ENCODE measurements at places on chromosomes 11 and 22. TPM values are rescaled to one million over a fixed set of nuclear protein-coding genes. Genes with fewer than 3 reads are reported as not detected.

GRCh38 chr11:84430661-84431060, 1144.5 kb upstream of the CCDC90B start:
- DNase-seq = no peak

DNA sequence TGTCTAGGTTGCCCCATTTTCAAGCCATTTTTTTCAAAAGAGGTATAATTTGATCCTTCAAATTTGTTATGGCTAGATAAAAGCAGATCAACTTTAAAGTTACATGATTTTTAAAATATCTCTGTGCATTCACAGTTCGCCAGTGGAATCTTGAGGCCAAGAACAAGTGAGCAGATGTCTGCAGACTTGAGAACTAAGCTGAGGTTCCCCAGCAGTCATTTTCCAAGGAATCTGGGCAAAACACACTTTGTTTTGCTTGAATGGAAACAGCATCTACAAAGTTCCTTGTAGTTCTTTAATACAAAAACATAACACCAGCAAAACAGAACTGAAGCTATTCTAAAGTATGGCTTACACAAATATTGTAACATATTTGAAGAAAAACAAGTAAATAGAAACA, 7.7 kb downstream of the MPPED2 start:
- DNase-seq = no peak

- DNase-seq = no peak
Measured at GRCh38 chr11:94762208-94762607, 5.9 kb upstream of the AMOTL1 start.

The FOLR2 gene
- not detected for total RNA-seq

- no peak for DNase-seq
Measured at GRCh38 chr11:15884777-15885540, 471.4 kb downstream of the SOX6 start.

DNA sequence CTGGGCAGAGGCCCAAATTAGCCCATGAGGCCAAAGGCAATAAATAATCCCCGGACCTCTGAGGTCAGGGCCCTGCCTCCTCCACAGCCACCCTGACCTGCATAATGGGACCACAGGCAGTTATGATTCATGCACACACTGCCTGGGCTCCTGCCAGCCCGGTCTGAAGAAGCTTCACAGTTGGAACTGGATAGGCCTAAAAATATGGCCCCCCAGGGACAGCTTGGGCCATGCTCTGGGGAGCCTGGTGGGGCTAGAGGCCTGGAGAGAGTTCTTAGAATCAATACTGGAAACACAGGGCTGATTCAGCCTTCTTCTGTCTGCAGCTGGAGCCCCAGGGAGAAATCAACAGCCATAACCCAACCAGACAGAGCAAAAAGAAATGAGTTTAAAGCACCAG, 112.8 kb upstream of the CADM1 start:
- DNase-seq = no peak

The TMPRSS13 gene
- 0.29 TPM for total RNA-seq

DNA sequence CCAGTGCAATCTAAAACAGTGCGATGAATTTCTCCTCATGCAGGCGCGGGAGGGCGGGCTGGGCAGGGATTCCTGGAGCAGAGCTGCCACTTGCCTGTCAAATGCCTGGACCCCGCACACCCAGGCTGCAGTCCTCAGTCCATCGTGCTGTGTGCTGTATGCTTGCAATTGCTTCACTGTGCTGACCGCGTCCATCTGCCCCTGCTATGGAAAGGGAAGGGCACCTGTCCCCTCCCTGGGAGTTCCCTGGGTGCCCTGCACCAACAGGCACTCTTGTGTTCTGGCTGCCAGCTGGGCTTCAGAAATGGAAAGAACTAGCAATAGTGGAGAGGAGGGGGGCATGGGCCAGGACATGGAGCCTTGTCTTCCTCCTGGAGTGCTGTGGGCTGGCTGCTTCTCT, 185.4 kb upstream of the B3GAT1 start:
- DNase-seq = peak; percentile 42

The OR51B5 gene
- not detected for total RNA-seq

DNA sequence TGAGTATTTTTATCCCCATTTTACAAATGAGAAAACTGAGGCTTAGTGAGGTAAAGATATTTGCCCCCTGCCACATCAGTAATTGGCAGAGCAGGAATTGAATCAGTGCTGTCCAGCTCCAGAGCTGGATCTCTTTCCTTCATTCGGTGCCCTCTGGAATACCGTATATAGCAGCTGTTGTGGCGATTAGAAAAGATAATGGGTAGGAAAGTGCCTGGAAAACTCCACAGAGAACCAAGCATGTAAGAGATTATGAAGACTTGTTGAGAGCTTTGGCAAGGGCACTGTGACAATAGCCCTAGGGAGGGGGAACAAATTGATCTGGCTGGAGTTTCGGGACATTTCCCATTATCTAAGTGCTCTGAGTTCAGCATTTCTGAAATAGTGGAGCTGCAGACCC, 82.5 kb upstream of the TEAD1 start:
- no peak for DNase-seq

The DNAJC4 gene
- 14.6 TPM for total RNA-seq

GRCh38 chr11:118435290-118435892, 901 bp upstream of the KMT2A start:
- peak; percentile 73 for DNase-seq

DNA sequence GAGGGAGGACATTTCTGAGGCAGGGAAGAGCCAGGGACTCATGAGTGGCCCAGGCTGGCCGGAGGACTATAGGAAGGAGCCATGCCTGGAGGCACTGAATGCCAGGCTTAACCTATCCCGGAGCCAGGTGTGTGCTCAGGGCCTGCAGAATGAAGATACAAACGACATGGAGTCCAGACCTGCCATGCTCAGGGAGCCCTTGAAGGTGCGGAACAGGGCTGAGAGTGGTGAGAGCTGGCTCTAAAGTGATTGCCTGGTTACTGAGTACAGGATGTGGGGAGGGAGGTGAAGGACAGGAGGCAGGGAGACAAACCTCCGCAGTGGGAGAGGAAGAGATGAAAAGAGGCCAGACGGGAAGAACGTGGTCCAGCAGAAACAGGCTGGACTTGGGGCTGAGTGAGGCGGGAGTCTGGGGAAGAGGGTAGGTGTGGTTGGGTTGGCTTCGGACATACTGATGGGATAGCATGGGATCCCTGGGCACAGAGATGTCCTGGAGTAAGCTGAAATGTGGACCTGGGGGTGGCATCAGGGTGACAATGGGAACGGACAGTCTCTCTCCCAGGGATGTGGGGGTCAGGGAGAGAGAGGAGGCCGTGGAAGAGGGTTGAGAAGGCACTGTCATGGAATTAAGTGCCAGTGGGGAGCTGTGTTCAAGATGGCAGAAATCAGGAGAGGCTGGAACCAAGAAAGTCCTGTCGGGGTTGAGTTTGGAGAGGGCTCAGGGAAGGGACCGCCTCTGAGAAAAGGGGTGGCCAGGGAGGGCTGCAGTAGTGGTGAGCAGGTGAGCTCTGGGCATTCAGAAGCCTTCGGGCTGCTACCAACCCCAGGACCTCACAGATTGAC, 1.5 kb upstream of the ANKRD13D start:
- DNase-seq = no peak

DNA sequence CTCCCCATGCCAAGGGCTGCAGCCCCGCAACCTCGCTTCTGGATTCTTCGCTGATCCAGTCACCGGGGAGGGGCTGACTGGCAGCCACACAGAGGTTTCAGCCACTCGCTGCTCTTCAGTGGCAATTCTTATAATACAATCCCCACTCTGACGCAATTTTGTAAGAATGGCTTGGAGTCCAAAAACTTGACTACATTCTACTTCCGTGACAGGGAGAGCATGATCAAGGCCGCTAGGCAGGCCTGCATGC, 14.9 kb downstream of the PPM1F start:
- DNase-seq = no peak

The TRPM5 gene
- total RNA-seq = 0.11 TPM

The BTBD18 gene
- total RNA-seq = not detected

- no peak for DNase-seq
Measured at GRCh38 chr11:932435-932834, 6.8 kb downstream of the AP2A2 start.

GRCh38 chr11:78651923-78652842, 77.5 kb upstream of the NARS2 start:
- no peak for DNase-seq

DNA sequence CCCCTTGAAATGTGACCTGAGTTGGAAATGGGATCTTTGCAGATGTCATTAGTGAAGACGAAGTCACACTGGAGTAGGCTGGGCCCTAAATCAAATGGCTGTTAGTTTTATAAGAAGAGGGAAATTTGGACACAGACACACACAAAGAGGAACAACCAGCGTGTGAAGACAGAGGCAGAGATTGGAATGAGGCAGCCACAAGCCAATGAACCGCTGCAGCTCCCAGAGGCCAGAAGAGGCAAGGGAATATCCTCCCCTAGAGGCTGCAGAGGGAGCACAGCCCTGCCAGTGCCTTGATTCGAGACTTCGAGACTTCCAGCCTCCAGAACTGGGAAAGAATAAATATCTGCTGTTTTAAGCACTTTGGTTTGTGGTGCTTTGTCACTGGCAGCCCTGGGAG, 484.5 kb downstream of the MN1 start:
- DNase-seq = no peak

The CCDC86 gene
- 77.1 TPM for total RNA-seq

The TBC1D22A gene
- total RNA-seq = 18.4 TPM

The OR5B21 gene
- not detected for total RNA-seq

The DAGLA gene
- total RNA-seq = 6.4 TPM

Measured in H1 (cell line).